Stimulated activated CD8-positive, alpha-beta memory T cell treated with anti-CD3 and anti-CD28 coated beads, Interleukin-2, amount 100 ng/mL, for 1 hour (primary cell): ENCODE measurements at places on chromosomes 3 and 15.

- no peak for DNase-seq
Observed at GRCh38 chr3:6862041-6862879, 1.3 kb downstream of the GRM7 start.

- no peak for DNase-seq
Observed at GRCh38 chr15:56094171-56094570, 100.8 kb upstream of the NEDD4 start.

- DNase-seq: no peak
Observed at GRCh38 chr3:120762615-120763014, 20.1 kb downstream of the GTF2E1 start.

DNA sequence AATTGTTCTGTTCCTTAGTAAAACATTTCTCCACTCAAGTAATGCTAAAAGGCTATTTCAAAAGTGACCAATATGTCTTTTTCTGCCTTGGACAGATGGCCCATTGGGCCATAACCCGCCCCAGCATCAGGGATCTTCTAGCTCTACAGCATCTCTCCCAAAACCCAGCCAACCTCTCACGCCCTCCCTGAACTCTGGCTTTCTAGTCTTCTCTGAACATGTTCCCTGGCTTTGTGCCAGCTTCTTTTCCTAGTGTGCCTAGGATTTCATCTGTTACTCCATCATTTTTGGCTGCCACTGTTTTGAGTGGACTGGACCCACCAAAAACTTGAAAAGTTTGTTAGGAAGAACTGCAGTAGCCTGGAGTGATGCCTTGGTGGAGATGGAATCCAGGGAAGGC, 30.7 kb downstream of the TRPM1 start:
- DNase-seq: no peak

- DNase-seq: no peak
Observed at GRCh38 chr3:61796911-61797310, 235.5 kb downstream of the PTPRG start.

GRCh38 chr15:99564221-99565048, 1.3 kb upstream of the MEF2A start:
- DNase-seq: no peak

- no peak for DNase-seq
Observed at GRCh38 chr3:4006288-4006687, 207.1 kb downstream of the LRRN1 start.

GRCh38 chr3:187679638-187680396, 9.6 kb upstream of the SST start:
- peak; percentile 43 for DNase-seq

DNA sequence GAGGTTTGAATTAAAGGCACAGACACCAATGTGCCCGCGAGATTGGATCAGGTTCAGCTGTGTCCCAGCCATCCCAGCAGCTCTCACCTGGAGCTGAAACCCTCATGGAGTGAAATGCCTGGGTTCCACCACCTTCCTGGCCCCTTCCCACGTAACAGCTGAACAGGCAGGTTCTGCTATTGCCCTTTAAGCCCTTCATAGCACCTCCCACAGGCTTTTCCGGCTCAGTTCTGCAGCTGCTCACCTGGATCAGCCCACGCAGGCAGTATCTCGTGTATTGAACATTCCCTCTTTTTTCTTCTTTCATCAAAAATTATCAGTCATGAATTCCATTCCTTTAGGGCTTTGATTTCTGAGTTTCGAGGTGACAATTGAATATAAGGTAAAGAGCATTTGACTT, 129.8 kb downstream of the SLC9A9 start:
- no peak for DNase-seq

GRCh38 chr3:57659004-57659673, 33.7 kb downstream of the DENND6A start:
- DNase-seq: no peak

DNA sequence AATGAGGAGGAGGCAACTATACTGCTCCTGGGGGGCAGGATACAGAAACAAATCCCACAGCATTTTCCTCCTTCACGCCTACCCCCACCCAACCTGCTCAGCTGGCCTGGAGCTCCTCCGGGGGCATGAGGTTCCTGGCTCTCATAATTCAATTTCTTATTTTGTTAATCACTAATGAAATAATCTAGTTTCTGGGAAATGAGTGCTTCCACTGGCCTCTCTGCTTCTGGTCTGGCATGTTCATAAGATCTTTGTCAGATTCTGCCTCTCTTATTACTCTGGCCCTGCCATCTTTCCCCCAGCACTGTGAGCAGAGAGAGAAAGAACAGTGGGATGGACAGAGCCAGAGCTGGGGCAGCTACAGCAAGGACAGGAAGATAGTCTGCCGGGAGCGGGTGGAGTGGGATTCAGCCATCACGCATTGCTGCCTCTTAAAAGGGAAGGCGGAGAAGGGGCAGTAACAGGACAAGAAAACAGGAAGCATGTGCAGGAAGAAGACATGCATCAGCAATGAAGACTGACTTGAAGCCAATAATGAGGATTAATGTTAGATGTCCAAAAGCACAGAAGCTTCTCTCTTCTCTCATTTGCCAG, 13.6 kb downstream of the RPAP1 start:
- no peak for DNase-seq

DNA sequence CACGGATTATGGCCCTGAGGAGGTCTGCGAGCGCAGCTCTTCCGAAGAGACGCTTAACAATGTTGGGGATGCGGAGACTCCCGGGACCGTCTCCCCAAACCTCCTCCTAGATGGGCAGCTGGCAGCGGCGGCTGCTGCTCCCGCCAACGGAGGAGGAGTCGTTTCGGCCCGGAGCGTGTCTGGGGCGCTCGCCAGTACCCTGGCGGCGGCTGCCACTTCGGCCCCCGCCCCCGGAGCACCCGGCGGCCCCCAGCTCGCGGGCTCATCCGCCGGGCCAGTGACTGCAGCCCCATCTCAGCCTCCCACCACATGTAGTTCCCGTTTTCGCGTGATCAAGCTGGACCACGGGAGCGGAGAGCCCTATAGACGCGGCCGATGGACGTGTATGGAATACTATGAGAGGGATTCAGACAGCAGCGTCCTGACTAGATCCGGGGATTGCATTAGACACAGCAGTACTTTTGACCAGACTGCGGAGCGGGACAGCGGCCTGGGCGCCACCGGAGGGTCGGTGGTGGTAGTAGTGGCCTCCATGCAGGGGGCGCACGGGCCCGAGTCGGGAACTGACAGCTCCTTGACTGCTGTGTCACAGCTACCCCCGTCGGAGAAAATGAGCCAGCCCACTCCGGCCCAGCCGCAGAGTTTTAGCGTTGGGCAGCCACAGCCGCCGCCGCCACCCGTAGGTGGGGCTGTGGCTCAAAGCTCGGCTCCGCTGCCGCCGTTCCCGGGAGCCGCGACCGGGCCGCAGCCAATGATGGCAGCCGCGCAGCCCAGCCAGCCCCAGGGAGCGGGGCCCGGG, 1.6 kb downstream of the TSC22D2 start:
- DNase-seq: peak; percentile 50

- no peak for DNase-seq
Observed at GRCh38 chr3:20546636-20547035, 360.6 kb upstream of the SGO1 start.

DNA sequence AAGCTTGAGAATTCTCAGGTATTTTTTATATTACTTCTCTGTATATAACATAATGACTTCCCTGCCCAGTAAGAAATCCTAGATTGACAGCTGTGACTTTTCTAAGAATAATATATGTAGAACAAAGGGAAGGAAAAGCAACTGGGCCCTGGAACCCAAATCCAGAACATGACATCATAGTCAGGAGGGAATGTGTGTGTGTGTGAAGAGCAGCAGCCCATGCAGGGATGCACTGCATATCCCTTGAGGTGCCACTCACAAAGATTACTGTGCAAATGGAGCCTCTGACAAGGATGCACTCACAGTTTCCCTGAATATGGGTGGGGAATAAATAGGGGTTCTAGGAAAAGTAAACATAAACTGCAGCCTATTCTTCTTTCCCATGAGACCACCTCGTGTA, 279.5 kb downstream of the NEK10 start:
- DNase-seq: no peak

- DNase-seq: no peak
Observed at GRCh38 chr3:153311541-153311940, 149.5 kb downstream of the RAP2B start.

- DNase-seq: no peak
Observed at GRCh38 chr3:94028093-94028837, at the start of gene STX19. STX19 (minus strand) TSS chr3:94028597; CDS start chr3:94015269, 13,328 bp downstream.
